ENCODE measurements at places on chromosomes 5 and 9.

GRCh38 chr5:75016896-75017295, 35.5 kb downstream of the GCNT4 start:
- DNase-seq = no peak

GRCh38 chr5:67732471-67732870, 483.1 kb upstream of the PIK3R1 start:
- DNase-seq = peak; percentile 6

GRCh38 chr9:100012279-100012678, 86.5 kb downstream of the ERP44 start:
- no peak for DNase-seq

DNA sequence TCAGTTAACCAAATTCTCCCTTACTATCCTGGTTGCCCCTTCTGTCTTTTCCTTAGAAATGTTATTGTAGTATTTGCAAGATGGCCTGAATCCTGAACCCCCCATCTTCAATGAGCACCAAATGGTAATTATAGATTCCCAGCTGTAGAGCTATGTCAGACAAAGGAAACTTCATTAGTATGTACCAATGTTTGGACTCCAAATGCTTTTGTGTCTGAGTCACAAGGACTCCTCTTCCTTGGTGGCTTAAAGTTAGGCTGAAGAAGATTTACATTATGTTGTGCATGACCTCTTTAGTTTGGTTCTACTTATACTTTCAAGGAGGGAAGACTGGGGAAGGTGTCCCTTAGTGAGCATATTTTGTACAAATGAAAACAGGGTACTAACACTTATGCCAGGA, 105.9 kb upstream of the CDKN2B start:
- peak; percentile 90 for DNase-seq

GRCh38 chr5:60077292-60077691, 183.8 kb upstream of the PDE4D start:
- no peak for DNase-seq

GRCh38 chr9:101751895-101752294, 13.4 kb upstream of the GRIN3A start:
- DNase-seq = no peak

DNA sequence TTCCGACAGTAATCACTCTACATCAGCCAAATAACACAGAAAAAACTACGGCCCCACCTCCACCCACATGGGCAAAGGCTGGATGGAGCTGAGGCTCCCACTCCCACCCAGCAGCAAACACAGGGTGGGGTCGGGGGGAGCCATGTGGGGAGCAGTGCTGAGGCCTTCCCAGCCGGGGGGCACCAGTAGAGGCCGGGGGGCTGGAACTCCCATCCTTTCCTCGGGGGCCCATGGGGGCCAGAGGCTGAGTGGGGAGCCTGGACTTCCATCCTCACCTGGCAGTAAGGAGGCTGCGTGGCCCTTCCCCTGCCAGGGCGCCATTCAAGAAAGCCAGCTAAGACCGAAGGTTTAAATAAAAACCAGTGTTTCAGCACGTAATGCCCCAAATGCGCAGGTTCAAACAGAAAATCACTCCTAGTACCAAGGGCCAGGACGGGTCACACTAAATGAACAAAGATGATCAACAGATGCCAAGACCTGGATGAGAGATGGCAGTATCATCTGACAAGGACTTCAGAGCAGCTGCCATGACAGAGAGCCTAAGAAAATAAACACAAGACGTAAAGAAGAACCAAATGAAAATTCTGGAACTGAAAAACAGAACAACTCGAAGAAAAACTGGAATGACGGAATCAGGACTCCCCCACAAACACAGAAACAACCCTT, 9.4 kb downstream of the CCDC127 start:
- DNase-seq = no peak

DNA sequence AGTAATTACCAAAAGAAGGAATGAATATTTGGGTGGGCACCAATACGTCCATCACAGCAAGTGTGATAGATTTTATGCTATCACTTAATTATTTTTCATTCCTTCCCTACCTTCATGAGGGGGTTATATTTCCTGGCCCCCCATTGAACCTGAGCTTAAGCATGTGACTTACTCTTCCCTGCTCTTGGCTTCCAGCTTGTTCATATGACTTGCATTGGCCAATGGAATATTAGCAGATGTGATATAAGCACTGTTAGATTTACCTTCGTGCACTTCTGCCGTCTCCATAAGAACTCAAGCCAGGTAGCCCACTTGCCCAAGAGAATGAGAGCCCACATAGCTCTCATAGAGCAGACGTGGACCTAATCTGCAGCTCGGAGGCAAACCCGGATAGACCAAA, 99.1 kb upstream of the SMARCA2 start:
- DNase-seq = no peak

GRCh38 chr9:1042466-1042865, 7.7 kb upstream of the DMRT2 start:
- peak; percentile 31 for DNase-seq

DNA sequence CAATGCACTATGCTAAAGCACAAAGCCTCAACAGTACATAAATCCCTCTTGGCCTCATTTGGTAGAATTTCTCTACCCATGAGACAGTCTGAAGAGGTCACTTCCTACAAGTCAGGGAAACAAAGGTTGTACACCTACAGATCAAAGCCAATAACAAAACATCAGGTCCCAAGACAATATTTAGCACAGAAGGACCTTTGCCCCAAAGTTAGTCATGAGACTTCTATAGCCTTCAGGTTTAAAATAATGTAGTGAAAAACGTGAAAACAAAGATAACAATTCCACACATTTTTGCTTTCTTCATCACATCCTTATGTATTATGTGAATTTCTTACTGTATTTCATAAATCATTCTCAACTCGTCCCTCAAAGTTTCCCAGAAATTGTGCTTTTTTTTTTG, 15.8 kb downstream of the AFF4 start:
- DNase-seq = peak; percentile 86

DNA sequence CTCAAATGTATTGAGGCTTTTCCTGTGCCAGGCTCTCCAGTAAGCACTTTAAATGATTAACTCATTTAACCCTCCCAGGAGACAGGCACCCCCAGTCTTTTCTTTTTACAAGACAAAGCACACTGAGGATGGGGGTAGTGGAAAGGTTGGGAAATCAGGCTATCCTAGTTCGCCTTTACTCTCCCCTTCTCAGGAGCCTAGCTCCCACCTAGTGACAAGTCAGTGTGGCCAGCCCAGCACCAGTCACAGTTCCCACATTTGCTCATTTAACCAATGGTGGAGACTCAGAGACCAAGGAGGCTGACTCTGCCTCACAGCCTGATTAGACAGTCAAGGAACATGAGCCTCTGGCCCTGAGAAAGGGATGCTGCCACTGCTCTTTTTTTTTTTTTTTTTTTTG, 3.5 kb downstream of the ALDH7A1 start:
- no peak for DNase-seq

DNA sequence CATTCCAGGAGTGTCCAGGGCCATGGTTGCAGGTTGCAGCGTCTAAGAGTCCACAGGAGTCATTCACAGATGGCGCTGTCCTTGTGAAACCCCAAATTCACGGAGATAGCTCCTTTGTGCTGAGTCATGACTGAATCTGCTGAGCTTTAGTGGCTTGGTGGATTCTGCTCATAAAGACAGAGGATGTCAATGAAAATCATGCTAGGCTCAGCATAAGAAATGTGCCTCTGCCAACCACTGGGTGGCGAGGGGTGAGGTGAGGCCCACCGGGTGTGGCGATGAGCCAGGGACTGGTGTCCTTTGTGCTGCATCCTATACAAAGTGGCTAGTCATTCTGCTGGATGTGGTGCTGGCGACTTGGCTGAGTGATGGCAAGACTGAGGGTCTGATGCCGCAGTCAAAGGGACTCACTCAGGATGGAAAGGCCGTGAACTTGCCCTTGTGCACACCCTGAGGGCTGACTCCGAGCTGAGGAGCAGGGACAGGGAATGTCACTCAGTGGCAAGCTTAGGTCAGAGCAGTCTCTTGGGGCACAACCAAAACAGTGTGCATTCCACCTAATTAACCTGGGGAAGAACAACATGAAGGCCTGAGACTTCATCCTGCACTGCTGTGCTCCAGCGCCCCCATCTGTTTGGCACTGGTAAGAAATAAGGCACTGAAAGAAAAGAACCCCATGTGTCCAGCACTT, 71.5 kb downstream of the DAP start:
- peak; percentile 51 for DNase-seq

- no peak for DNase-seq
These were observed at the start of gene GDA for GRCh38 chr9:72149231-72149975. Gene GDA, plus strand, starts transcription at chr9:72149440. Its CDS starts 120 bp downstream, at chr9:72149560.

- DNase-seq = no peak
These were observed 10.2 kb upstream of the CDK7 start for GRCh38 chr5:69224520-69224919.

DNA sequence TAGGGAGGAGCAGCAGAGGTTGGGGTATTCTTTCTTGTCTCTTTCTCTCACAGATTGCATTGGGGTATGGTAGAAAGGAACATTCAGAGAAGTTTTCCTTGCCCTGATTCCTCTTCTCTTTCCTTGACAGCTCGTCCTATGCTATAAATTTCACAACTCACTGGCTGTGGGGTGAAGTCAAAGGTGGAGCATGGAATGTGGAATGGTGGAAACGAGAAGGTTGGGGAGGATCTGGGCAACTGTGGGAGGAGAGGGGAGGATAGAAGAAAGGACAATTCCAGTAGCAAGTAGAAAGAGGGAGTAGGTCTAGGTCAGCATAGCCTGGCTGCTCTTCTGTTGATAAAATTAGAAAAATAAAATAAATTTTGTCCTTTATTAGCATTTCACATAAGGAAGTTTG, 39.0 kb upstream of the POC5 start:
- DNase-seq = no peak

GRCh38 chr9:8429157-8429556, 629.6 kb upstream of the DMAC1 start:
- no peak for DNase-seq

DNA sequence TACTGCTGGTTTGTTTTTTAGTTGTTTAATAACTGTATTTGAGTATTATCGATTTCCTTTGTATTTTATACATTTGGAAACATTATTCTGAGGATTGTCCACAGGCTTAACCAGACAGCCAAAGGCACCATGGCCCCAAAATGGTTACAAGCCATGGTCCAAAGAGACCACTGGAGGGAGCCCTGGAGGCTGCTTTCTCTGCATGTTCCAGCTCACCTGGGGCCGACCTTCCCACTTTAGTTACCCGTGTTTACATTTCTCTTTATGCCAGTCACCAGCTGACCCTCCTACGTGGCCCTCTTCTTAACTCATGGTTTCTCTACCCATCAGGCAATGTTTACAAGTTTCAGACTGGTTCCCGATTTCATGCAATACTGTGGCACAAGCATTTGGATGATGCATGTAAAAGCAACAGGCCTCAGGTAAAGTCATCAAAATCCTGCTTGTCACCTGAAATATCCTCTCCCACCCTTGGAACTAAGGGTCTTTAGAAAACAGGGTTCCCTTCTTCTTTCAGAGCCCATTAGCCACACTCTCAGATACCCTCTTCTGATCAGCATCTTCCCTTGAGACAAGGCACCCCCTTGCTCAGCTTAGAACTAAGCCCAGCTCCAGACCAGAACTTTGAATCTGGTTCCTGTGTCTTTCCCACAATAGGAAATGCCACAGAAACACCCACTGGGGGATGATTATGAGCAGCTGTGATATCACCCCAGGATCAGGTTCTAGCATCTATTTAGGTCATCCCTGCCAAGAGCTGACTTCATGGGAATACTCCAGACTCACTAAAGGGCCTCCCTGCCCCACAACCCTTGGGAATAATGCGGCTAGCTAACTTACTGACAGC, 49.9 kb upstream of the GARNL3 start:
- DNase-seq = peak; percentile 58

DNA sequence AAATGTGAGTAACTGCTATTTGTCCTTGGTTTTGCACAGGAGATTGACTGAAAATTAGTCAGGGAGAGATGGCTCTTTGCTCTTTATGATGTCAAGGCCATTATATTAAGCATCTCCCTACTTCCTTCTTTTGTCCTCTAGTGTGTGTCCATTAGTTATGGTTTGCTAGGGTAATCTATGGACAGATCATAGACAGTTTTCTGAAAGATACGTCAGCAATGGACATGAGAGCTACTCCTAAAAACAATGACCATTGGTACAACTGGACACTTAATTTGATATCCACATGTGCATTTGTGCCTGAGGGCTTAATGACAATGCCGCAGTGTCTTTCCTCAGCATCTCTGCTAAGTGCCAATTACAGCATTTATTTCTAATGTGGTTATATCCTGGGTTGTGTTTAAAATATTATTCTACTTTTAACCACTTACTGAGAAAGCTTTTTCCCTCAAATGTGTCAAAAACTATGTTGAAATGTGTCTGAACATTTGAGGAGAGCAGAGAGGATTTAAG, 218.2 kb upstream of the RFX3 start:
- DNase-seq = no peak

- DNase-seq = peak; percentile 68
These were observed 36.2 kb upstream of the ANKRD55 start for GRCh38 chr5:56269216-56269927.

DNA sequence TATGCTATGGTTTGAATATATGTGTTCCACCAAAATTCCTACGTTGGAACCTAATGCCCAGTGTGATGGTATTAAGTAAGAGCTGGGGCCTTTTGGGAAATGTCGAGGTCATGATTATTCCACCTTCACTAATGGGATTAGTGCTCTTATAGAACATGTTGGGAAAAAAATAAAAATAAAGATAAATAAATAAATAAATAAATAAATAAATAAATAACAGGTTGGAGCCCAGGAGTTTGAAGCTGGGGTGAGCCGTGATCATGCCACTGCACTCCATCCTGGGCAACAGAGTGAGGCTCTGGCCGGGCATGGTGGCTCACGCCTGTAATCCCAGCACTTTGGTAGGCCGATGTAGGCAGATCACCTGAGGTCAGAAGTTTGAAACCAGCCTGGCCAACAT, 22.5 kb downstream of the BASP1 start:
- DNase-seq = no peak

GRCh38 chr5:172524573-172525021, 70.3 kb upstream of the SH3PXD2B start:
- no peak for DNase-seq

GRCh38 chr9:97484134-97484533, 17.3 kb upstream of the TMOD1 start:
- DNase-seq = no peak

- no peak for DNase-seq
These were observed 101.6 kb upstream of the MAP1B start for GRCh38 chr5:72005671-72006070.

- DNase-seq = no peak
These were observed 78.8 kb downstream of the NLN start for GRCh38 chr5:65800775-65801174.

DNA sequence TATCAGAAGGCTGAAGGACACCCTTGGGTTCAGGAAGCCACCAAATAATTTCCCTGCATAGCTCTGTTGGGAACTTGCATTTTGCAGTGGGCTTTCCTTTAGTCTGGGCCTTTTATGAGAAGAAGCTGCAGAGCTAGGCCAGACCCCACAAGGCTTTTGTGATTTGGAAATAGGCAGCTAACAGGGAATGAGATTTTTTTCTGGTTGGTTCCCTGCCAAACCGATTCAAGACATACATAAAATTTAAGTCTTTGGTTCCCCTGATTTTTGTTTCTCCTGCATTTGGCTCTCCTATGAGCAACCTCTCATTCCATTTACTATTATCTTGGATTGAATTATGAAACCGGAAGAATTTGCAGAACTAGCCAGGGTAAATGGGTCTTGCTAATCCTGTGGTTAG, 81.5 kb upstream of the PTCH1 start:
- DNase-seq = no peak

- peak; percentile 96 for DNase-seq
These were observed 2.5 kb upstream of the ZNF367 start for GRCh38 chr9:96420468-96421219.
